Tibial artery (tissue), 4 donors: ENCODE measurements at places on chromosomes 2 and 18.

DNA sequence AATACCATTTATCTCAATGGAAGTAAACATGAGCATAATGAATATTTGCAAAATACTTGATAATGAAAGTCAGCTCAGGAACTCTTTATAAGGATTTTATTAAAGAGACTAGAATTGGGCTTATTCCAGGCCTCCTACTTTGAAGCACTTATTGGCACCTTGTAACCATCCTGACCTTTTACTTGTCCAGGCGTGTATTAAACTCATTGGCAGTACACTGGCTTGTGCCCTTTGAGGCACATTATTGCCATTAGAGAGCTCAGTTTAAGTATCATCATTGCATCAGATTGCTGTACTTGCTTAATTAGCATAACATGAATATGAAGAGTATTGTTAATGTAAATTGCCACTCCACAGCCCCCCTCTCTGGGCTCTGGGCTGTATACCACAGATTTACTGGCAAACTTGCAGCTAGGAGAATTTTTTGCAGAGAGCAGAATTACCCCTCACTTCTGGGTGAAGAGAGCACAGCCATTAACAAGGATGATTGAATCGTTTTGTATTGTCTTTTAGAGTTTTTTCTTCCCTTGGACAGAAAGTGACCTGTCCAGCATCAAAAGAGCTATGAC, 72.5 kb downstream of the XIRP2 start:
- H3K27ac ChIP-seq, result no peak overlapping the region
- no peak for DNase-seq
- no peaks in the 10 kb centered on the region for H3K27me3 ChIP-seq
- no peak overlapping the region for H3K4me3 ChIP-seq
- H3K4me1 ChIP-seq, result peaks cover 3% of the 10 kb centered on the region

DNA sequence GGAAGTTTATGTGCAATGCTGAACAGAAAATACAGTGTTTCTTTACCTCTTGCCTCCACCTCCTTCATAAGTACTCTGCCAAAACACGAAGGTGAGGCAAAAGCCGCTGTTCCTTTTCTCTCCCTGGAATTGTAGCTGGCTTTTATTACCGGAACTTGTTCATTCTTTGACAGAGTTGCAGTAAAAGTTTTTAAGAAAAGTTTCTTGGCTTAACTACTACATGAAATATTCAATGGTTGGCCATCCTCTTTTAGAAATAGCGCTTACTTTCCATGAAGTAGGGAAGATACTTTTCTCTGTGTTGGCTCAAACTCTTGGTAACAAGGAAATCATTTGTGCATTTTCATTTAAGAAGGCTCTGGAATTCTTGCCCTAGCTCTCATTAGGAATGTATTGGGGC, 950.7 kb upstream of the FANCL start:
- no peaks in the 10 kb centered on the region for H3K4me1 ChIP-seq
- no peak for DNase-seq
- H3K27ac ChIP-seq, result no peak overlapping the region
- H3K4me3 ChIP-seq, result no peak overlapping the region

GRCh38 chr2:24477229-24477628, 13.8 kb upstream of the NCOA1 start:
- no peak for DNase-seq
- H3K4me1 ChIP-seq, result no peaks in the 10 kb centered on the region
- no peaks in the 10 kb centered on the region for H3K36me3 ChIP-seq
- no peaks in the 10 kb centered on the region for H3K27me3 ChIP-seq

DNA sequence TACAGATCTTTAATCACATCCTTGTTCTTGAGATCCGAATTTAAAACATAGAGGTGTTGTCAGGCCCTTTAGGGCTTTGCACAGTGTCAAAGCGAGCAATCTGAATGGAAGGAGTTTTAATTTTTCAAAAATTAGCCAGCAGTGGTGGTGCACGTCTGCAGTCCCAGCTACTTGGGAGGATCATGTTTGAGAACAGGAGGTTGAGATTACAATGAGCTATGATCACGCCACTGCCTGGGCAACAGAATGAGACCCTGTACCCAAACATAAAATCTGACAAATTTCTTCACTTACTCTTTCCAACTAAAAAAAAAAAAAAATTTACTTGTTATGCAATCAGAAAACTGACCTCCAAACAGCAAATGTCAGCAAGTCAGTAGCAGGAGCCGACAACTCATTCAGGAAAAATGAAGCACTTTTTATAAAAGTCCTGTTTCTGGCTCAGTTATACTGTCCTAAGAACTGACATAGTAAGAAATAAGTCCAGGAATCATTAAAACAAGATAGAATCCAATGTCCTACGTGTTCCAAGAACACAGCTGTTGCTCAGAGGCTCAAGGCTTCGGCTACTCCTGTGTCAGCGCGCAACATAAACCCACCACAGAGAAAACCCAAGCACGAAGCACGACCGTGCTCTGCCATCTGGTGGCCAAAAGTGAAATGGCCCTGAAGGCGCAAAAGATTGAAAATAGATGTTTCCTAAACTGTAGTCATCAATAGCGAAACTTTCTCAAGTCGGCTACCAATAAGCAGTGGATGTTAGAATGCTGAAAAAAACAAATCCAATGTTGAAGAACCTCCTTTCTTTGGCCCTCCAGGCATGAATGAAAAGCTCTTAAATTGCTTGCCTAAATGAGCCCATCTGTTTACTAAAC, 138.1 kb downstream of the INO80D start:
- H3K27ac ChIP-seq, result peak overlapping the region; percentile 25
- peaks cover 12% of the 10 kb centered on the region for H3K4me1 ChIP-seq
- no peaks in the 10 kb centered on the region for H3K36me3 ChIP-seq
